Foreskin fibroblast (primary cell): ENCODE measurements at places on chromosomes 5 and 9.

GRCh38 chr9:75914002-75914401 lies 23.5 kb downstream of the PCSK5 start:
- DNase-seq, result no peak

GRCh38 chr5:150401076-150401375 lies 11.7 kb downstream of the CD74 start:
- DNase-seq, result no peak

DNA sequence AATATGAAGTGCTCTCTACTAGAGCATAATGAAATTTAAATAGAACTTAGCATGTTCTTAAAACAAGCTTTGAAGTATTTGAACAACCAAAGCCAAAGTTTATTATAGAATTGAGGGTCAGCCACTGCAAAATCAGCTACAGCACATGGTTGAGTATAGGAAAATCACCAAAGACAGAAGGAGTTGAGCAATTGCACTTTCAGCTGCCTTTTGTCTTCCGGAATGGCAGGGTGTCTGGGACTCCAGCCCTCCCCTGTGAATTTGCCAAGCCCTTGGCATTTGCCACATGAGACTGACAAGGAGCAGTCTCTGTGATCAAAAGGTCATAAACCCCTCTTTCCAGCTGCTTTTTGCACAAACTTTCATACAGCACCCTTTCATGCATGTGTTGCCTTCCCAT lies 8.5 kb upstream of the LURAP1L start:
- peak; percentile 24 for DNase-seq

- DNase-seq, result no peak
Observed at GRCh38 chr5:5466227-5466626, 43.8 kb downstream of the ICE1 start.

GRCh38 chr5:80755626-80756025 lies 100.8 kb upstream of the DHFR start:
- no peak for DNase-seq

DNA sequence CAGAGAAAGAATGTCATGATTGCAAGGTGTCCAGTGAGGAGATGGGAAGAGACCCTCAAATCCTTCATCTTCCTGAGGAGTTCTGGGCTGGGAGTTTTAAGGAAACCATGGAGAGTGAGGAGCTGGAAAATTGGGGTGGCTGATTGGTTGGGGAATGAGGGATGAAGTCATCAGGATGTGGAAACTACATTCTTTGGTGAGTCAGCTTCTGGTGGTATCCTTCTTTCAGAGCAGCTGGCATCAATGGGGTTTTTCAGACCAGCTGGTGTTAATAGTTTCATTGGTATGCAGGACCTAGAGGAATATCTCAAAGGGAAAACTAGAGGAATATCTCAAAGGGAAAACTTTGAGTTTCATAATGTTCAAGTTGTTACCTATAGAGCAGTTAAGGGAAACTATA lies 45.2 kb downstream of the RNF180 start:
- DNase-seq, result peak; percentile 87

- DNase-seq, result no peak
Observed at GRCh38 chr5:90231688-90232087, 177.9 kb downstream of the CETN3 start.

- DNase-seq, result no peak
Observed at GRCh38 chr5:141889282-141889871, 11.2 kb upstream of the PCDH1 start.

DNA sequence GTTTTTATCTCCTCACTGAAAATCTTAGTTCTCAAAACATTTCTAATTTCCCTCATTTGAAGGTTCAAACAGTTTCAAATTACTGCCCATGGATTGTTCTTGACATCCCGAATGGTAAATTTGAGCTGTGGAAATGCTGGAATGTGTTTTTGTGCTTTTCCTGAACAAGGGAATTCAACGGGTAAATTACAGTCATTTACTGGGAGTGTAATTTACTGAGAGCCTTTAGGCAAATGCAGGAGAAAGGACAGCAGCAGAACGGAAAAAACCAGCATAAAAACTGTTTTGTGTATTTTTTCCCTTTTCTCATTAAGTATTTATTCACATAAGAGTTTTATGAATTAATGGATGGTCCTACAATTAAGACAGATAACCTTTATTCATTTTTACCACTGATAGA lies 139.2 kb downstream of the PBX3 start:
- peak; percentile 12 for DNase-seq

- DNase-seq, result no peak
Observed at GRCh38 chr5:44770780-44771717, 37.7 kb upstream of the MRPS30 start.

DNA sequence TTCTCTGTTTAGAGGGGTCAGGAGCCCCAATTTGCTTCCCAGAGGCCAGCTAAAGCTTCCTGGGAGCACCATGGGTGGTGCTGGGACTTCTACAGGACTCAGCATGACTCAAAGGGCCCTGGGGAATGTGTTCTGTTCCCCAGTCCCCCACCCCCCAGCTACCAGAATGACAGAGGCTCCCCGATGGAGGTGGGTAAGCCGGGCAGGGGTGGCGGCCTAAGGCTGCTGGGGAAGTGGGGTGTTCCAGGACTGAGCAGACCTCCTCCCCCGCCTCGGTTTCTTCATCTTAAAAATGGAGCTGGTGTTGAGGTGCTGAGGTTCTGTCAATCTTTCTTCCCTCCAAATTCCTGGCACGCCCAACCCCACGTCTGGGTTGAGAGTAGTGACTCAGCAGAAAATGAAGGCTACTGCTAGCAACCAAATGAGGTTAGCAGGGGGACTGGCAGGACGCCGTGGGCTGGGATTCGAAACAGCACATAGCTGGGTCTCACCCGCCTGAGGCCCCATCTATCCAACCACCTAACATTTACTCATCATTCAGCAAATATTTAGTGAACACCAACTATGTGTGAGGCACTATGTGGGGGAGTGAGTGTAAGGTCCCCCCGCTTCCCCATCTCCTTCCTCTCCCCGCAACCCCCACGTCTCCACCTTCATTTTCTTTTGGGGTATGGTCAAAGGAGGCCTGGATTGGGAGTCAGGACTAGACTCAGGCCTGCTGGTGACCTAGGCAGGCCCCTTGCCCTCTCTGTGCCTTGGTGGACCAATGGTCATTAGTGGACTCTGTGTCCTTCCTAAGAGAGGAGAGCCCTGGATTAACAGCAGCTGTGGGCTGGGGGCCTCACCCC lies 50.2 kb downstream of the C9orf50 start:
- peak; percentile 90 for DNase-seq

- no peak for DNase-seq
Observed at GRCh38 chr9:27990524-27990923, 417.2 kb upstream of the C9orf72 start.

DNA sequence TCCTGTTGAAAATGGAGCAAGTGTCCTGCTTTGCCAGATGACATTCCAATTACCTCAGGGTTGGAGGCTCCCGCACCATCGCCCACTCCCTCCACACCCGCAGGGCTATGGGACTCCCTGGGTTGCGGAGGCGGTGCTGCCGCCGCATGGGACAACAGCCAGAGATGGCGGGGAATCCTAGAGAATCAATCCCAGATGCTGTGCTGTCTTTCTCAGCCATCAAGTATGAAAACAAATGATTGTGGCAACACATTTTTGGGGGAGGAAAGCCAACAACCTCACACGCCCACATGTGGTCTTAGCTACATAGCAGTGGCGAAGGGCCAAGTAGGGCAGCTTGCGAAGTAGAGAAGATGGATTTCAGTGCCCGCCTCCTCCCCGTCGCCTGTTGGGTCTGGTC lies 46.7 kb downstream of the IL31RA start:
- peak; percentile 98 for DNase-seq

DNA sequence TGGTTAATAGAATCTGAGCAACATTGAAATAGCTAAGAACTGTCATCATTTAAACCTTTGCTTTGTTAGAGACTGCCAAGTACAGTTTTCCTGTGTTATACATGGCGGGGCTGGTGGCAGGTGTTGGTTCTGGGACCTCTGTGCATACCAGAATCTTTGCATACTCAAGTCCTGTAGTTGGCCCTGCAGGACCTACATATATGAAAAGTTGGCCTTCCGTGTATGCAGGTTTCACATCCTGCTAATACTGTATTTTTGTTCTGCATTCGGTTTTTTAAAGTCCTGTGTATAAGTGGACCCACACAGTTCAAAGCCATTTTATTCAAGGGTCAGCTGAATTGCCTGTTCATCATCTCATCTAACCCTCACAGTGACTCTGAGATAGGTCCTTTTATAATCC lies 36.4 kb downstream of the LARP1 start:
- no peak for DNase-seq

GRCh38 chr5:138632900-138633489 lies 57.8 kb upstream of the HSPA9 start:
- DNase-seq, result peak; percentile 81

- no peak for DNase-seq
Observed at GRCh38 chr9:35370241-35370640, 119.7 kb upstream of the RUSC2 start.

- DNase-seq, result no peak
Observed at GRCh38 chr5:37037840-37038239, 161.3 kb downstream of the NIPBL start.

GRCh38 chr5:159031513-159031912 lies 68.2 kb downstream of the EBF1 start:
- no peak for DNase-seq

GRCh38 chr5:3943859-3944258 lies 348.2 kb downstream of the IRX1 start:
- no peak for DNase-seq

DNA sequence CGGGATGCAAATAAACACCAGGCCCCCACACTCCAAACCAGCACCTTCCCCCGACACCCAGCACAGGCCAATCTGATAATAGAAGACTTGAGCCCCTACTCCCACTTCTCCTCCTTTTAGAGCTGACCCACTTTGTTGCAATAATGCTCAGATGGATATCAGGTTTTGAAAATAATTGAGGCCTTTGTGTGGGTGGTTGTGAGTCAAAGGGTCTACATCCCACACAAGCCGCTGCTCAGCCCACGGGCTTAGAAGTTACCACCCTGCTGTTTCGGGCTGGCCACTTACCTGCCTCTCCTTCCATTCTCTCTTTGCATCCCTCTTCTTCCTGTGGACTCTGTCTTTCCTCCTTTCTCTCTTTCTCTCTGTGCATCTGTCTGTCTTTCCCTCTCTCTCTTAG lies 36.2 kb upstream of the FOXI1 start:
- DNase-seq, result no peak

- no peak for DNase-seq
Observed at GRCh38 chr5:64333886-64334285, 168.2 kb downstream of the RNF180 start.

GRCh38 chr5:65952259-65952658 lies 25.9 kb downstream of the ERBIN start:
- no peak for DNase-seq

GRCh38 chr5:97078958-97079743 lies 63.3 kb downstream of the LIX1 start:
- peak; percentile 53 for DNase-seq

GRCh38 chr9:74570879-74571512 lies 73.9 kb downstream of the RORB start:
- peak; percentile 57 for DNase-seq

- peak; percentile 84 for DNase-seq
Observed at GRCh38 chr9:89154651-89155336, 23.8 kb downstream of the SHC3 start.

DNA sequence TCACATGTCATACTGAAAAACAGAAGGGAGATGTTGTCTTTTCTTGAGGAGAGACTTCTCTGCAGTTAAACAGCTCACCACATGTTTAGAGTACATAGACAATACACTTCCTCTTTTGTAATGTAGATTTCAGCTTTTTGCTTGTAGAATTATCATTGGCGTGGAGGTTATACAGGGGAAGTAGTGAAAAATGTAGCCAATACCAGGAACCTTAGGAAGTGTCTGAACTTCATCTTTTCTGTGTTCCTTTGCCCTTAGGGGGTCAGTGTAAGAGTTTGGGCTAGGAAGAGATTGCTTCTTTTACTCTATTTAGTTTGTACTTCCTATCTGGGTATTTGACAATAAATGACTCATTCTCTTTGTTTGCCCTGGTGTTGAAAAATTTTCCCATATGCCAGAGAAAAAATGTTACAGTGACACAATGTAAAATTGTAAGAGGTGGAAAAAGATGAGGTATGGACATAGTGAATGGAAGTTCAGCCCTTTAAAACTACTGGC lies 21.0 kb upstream of the CDKN2B start:
- peak; percentile 68 for DNase-seq

GRCh38 chr5:74016373-74016772 lies 390.4 kb downstream of the ARHGEF28 start:
- DNase-seq, result no peak

DNA sequence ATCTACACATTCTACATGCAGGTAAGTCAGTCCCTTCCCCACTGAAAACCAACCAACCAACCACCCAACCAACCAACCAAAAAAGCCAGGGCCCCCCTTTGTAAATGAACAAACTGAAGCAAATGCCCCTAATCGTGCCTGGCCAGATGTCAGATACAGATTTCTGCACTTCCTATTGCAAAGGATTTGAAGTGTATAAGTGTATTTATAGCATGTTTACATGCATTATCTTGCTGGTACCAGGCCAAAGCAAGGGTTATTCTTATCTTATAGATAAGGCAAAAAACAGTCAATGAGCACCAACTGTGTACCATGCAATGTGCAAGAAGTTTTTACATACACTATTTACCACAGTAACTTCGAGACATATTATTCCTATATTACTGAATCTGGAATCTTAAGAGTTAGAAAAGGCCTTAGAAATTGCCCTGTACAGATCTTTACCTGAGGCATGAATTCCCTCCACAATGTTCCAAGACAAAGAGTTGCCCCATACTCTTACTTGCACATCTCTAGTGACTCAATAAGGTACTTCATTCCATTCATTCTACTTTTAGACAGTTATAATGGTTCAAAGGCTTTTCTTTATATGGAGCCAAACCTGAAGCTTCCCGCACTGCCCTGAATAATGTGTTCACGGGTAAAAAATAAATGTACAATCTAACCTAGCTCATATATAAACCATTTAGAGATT lies 51.7 kb upstream of the NR5A1 start:
- DNase-seq, result no peak

DNA sequence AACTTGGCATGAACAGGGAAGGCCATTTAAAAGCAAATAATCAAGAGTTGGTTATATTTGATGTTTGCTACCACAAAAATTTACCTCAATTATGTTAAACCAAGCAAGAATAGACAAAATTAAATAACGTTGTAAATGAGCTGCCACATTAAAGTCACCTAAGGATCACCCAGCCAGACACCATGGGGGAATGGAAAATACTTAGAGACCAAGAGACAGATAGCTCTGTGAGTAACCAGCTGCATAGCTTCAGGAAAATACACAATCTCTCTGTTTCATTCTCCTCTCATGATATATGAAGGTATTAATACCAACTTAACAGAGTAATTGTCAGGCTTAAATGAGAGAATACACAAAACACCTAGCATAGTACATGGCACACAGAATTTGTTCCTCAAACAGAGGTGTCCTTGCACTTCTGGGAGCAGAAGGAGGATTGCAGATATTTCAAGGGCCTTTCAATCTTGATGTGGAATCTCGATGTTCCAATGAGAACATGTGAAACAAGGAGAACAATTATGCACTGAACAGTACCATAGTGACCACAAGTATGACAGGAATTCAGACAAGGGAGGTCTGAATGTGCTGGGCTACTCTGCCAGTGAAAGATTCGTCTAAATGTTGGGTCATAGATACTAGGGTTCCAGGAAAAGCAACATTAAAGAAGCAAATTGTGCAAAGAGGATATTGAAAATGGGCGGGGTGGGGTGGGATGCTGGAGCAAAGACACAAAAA lies 18.6 kb downstream of the JAKMIP2 start:
- DNase-seq, result no peak

- DNase-seq, result no peak
Observed at GRCh38 chr9:111678293-111678692, 16.9 kb downstream of the GNG10 start.
